ENCODE measurements at places on chromosomes 3 and 15. TPM values are rescaled to one million over a fixed set of nuclear protein-coding genes. Genes with fewer than 3 reads are reported as not detected.

GRCh38 chr3:127949446-127950055 lies 34.5 kb downstream of the KBTBD12 start:
- DNase-seq, result no peak

ARGFX gene
- total RNA-seq, result not detected

DNA sequence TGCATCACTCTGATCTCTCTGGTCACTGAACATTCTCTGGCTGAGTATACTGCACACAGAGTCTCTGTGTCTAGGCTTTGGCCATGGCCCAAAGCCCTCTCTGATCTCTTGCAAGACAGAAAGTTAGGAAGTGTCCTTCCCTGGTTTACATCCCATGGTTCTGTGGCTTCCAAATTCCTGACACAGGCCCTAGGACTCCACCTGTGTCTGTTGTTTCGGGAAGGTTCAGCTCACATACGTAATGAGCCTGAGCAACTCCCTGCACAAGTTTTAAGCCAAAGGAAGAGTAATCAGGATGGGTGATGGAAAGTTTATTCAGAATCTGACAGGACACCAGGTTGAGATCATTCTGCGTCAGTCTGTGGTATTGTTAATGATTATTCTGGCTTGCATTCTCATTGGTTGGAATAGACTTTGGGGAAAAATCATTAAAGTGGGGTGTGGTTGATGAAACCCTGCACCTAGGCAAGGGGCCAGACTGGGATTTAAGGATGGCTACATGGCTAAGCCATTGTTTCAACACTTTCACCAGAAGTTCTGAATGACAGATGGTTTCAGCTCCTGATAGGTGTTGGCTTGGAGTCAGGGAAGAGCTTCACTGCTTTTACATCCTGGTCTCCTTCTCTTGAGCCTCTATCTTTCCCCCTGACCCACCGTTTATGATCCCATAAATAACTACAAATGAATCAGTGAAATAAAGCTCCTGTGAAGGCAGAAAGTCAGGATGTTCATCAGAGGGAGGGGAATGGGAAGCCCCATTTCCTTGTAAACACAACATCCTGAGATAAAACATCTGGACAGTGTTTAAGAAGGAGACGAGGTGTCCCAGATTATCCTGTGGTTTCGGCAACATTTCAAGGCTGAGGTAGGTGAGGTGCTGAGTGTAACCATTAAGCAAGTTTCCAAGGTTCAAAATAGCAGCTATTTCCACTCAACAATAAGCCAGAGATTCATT lies 14.1 kb downstream of the LCMT2 start:
- DNase-seq, result no peak

GRCh38 chr3:62665627-62666437 lies 209.4 kb downstream of the CADPS start:
- peak; percentile 79 for DNase-seq

LRRC31 gene
- not detected for total RNA-seq

- DNase-seq, result no peak
These were observed 5.6 kb downstream of the ACAD9 start for GRCh38 chr3:128884992-128885391.

LRRC49 gene
- 6.7 TPM for total RNA-seq

PRR20G gene
- not detected for total RNA-seq

- no peak for DNase-seq
These were observed 17.5 kb upstream of the NMD3 start for GRCh38 chr3:161203485-161204098.

GMNC gene
- not detected for total RNA-seq

- no peak for DNase-seq
These were observed 300.6 kb upstream of the KCNH8 start for GRCh38 chr3:18847583-18848197.
